SK-N-SH treated with all-trans-retinoic acid at 6 μM for 48 hours (cell line): ENCODE measurements at places on chromosomes 3 and 15.

DNA sequence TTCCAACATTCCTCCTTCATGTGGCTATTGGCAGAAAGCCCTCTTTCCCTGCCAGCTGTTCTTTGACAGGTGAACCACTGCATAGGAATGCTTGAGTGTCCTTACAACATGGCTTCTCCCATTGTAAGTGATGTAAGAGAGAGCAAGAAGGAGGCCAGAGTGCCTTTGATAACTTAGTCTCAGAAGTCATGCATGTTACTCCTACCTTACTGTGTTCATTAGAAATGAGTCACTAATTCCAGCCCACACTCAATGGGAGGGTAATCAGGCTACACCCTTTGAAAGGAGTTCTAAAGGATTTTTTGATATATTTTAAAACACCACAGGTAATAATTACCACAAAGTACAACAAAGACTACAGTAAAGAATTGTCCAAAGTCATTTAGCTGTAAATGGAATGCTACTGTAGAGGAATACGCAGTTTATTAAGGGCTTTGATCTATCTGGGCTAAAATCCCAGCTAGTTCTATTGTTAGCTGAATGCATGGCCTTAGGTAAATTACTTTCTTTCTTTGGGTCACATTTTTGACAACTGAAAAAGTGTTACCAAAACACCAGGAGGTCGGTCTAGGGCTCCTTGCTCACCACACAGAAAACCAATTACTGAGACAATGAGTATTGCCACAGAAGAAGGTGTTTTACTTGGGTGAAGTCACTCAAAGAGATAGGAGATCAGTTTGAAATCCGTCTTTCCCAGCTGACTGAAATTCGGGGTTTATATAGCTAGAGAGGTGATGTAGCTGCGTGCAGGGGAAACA is 154.9 kb downstream of the GRM7 start:
- ATAC-seq: no peak

DNA sequence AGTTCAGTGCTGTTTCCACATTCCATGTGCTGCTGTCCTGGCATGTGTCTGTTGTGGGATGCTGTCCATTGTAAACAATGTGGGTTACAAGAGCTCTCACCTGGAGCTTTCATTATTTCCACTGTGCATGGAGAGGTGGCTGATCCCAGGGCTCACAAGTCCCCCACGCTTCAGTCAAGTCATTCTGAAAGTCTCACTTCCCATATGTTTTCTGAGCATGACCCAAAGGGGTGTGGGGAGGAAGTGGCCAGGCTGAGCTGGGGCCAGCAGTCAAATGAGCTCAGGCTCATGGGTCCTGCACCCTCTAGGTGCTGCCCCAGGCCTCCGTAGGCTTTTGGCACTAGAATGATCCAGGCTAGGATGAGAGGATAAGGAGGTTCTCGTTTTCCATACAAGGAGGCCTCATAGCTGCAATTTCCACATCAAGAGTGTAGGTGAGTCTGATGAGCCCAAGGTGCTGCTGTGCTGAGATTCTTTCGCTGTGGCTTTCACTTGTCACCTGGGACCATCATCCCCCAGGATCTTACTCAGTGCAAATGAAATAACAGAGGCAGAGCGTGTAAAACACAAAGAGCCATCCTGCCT is 22.0 kb downstream of the STARD5 start:
- no peak for ATAC-seq

DNA sequence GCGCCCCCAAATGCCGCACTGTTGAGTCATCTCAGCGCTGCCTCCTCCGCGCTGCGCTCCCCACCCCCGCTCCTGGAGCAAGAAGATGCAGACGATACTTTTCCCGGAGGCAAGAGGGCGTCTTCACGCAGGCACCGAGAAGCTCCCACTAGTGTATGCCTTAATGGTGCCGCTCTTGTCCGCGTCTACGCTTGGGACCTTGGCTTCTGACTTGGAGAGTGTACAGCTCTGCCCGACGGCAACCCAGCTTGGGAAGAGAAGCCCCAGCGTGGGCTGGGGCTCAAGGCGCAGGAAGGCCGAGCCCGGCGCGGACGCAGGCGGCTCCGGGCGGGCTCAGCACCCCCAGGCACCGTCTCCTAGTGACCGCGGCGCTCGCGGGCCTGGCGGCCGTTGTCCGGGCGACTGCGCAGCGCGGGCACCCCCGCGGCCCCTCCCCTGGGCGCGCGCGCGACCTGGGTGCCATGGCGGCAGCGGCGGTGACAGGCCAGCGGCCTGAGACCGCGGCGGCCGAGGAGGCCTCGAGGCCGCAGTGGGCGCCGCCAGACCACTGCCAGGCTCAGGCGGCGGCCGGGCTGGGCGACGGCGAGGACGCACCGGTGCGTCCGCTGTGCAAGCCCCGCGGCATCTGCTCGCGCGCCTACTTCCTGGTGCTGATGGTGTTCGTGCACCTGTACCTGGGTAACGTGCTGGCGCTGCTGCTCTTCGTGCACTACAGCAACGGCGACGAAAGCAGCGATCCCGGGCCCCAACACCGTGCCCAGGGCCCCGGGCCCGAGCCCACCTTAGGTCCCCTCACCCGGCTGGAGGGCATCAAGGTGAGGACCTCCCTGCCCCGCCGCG is at the start of gene P4HTM:
Gene P4HTM (plus strand): TSS at position 446 of the 840 bp plus-strand sequence. CDS start 16 bp downstream, at position 462.
- ATAC-seq: peak; percentile 89

- no peak for ATAC-seq
Observed at GRCh38 chr15:67383899-67384298, 129.3 kb downstream of the IQCH start.

DNA sequence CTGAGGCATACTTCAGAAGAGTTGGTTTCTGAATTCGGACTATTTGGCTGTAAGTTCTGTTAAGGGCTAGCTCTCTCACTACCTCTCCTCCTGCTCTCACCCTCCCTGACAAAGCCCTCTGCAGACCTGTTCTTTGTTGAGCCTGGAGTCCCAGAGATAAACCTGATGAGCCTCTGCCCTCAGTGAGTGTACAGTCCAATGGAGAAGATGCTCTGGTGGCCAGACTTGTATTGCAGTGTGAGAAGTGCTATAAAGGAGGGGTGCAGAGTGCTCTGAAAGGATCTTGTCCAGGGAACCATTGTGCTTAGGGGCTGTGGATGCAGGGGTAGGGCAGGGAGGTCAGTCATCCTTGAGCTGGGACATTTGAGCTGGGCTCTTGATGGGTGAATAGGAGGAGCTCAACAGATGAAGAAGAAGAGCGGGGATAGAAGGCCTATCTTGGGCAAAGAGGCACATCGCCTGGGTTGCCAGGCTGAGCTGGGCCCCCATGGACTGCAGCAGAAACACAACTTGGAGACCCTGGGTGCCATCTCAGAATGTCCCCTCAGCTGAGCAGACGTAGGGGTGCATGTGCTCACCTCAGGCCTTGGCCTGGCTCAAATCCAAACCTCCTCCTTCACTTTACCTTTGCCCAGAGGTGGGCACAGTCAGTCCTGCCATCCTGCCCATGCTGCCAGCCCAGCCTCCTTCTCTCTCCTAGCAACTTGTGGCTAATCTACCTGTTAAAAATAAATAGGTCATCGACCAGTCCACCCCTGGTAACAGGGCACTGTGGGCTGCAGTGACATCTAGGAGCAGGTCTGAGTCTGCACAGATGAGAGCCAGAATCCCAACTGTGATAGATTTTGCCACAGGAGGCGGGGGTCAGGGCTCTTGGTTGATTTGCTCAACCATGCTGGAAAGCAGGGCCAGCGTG is 3.3 kb downstream of the CAND2 start:
- 0 out of 3 replicates have a peak, but pooled peaks have one; percentile 9 for ATAC-seq

DNA sequence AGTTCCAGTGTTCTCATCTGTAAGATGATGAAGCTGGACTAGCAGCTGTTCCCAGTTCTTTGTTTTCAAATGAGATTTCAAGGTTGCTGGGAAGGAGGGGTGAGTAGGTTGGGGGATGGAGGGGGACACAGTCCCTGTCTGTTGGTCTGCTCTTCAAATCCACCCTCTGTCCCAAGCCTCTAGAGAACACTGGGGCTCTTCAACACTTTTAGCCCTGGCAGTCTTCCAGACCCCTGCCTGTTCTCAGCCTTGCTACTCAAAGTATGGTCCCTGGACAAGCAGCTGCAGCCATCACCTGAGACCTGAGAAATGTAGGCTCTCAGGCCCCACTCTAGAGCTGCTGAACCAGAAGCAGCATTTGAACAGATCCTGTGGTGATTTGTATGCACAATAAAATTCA is 41.3 kb downstream of the NEK11 start:
- ATAC-seq: no peak

DNA sequence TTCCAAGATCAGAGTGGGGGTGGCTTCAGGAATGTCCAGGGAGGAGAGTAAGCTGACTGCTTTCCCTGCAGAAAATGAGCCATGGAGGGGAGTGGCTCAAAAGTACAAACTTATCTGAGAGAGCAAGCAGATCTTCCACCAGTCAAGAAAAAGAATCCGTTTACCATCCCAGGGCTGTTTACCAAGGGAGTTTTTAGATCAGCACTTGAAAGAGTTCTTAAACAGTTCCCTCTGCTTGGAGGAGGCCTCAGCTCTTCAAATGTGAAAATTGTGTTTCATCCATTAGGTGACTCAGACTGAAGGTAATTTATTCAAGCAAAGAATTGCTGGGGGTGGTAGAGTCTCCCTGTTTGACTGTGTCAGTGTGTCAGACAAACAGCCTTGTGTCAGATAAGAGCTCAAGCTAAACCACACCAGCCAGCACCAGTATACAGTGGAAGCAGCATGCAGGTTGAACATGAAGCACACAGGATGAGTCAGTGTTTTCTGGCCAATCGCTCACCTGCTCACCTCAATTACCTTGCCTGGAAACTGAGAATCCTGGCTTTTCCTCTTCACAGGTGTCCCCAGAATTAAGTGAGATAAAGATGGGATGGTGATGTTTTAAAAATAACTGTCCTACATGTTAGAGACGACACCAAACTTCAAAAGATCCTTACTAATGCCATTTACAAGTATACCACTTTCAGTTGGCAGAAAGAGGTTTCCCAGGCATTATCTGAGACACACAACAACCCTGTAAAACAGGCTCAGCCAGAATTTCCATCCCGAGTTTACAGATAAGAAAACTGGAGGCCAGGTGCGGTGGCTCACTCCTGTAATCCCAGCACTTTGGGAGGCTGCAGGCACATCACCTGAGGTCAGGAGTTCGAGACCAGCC is 21.7 kb downstream of the SH3BP5 start:
- ATAC-seq: peak; percentile 87

- ATAC-seq: no peak
Observed at GRCh38 chr15:48858401-48858800, 19.5 kb upstream of the EID1 start.
